ENCODE measurements at places on chromosomes 12 and 14.

GRCh38 chr14:77825895-77826519 is 26.1 kb downstream of the ADCK1 start:
- no peak for DNase-seq

DNA sequence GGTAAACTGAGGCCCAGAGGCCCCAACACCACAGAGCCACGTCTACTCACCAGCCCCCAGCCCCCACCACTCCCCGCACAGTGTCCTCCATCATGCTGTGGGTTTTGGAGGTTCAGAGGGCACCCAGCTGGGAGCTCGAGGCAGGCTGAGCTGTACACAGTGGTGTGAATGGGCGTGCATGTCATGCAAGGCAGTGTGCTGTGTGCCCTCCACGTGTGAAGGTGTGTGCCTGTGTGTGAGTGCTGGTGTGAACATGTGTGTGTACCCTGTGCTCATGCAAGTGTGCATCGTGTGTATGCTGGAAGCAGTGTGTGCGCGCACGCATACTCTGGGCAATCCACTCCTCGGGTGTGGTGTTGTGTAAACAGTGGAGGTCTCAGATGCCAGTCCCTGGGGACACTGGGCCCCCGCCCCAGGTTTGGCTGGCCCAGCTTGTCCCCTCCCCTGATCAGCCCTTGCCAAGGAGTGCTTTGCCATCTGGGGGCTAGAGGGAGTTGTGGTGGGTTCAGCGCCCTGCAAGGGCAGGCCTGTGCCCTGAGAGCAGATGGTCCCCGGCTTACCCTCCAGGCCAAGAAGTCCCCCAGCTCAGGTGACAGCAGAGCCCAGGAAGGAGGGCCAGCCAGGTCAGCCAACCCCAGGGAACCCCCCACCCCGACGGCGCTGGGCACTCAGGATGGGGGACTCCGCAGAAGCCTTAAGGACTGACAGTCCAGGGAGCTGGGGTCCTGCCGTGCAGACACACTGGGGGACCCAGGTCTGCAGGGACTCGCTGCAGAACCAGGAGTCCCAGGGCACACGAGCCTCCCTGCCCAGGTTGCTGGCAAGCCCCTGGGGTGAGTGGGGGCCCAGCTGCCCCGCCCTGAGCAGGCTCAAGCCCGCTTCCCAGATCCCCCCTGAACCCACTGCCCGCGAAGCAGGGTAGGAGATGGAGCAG is 23.8 kb upstream of the GPR132 start:
- DNase-seq, result no peak

GRCh38 chr12:62910549-62911169 is 24.3 kb downstream of the PPM1H start:
- no peak for DNase-seq

DNA sequence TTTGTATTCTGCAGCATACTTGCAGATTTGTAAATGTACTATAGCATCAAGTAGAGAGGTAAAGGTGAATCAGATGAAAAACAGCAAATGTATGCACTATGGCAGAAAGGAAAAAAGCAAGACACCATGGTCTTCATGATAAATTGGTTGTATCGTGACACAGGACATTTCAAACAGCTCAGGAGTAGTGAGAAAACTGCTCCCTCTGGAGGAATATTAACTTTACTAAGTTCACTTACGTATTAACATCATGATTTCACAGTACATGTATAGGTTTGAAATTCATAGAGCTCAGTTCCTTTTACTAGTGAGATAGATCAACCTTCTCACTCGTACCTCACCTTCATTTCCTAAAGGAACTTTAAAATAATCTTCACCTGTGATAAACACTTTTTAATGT is 6.5 kb downstream of the MBIP start:
- DNase-seq, result no peak

DNA sequence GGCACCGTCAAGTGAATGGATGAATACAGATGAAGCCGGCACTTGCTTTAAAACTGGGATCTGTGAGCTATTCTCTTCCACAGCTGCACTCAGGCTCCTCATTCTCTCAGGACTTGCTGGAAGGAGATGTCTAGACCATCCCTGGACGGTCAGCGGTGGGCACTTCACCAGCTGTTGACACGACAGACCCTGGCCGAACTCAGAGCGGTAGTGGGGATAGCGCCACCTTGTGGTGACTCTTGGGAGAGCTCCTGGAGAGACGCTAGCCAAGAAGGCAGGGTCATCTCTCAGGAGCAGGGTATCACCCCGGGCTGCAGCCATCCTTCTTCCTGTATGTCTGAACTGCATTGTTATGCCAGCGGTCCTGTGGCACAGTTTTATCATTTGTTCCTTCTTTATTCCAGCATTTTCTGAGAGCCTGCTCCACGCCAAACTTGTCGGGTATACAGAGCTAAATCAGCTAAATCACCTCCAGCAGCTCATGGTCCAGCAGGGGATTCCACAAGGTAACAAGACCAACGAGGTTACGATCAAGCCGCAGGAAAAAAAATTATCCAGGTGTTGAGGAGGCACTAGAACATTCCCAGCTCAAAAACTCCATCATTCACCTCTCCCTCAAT is 10.0 kb downstream of the WNT1 start:
- no peak for DNase-seq

DNA sequence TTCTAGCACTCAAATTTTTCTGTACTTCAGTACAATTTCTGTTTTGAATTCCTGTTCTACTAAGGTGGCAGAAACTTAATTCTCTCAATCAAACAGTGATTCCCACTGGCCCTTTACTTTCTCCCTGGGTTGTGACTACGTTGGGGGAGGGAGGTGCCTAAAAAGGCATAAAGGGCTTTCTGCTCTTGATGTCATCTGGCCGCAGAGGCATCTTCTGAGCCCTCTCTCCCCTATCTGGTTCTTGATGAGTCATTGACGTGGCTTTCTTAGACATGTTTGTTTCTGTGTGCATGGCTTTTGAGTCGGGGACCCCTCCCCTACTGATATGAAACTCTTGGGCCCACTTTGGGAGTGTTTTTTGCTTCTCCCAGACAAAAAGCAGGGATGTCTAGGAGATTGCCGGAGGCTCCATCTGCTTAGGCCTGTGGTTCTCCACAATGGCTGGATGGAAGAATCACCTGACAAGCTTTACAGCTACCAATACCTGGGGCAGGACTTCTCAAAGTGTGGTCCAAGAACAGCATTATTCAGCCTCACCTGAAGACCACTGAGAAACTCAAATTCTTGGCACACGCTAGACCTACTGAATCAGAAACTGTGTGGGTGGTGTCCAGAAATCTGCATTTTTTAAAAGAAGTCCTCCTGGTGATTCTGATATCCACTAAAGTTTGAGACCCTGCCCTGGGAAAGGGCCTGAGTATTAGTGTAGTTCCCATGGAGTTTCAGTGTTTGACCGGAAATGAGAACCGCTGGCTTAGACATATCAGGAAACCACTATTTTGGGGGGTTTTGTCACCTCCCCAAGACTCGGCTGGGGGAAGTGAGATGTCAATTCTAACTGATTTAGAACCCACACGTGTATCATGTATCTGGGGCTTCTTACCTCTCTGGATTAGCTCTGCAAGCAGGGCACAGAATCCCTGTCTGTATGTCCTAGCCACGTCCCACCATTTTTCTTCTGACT is 395.7 kb upstream of the PDE3A start:
- no peak for DNase-seq

DNA sequence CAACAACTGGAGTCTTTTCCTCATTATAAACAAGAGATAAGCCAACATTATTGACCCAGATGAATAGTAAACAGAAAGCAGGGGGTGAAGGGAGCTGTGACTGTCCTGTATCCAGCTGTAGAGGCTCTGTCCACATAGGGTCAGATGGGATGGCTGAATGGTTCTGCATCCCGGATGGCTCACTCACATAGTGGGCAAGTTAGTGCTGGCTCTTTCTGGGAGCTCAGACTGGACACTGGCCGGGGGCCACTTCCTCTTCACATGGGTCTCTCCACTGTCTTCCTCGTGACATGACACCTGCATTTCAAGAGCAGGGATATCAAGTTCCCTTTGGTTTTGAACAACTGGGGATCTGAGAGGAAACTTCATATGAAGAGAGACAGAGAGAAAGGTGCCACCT is 969.6 kb upstream of the TMEM132C start:
- no peak for DNase-seq

GRCh38 chr14:42299692-42300091 is 693.0 kb downstream of the LRFN5 start:
- DNase-seq, result no peak

DNA sequence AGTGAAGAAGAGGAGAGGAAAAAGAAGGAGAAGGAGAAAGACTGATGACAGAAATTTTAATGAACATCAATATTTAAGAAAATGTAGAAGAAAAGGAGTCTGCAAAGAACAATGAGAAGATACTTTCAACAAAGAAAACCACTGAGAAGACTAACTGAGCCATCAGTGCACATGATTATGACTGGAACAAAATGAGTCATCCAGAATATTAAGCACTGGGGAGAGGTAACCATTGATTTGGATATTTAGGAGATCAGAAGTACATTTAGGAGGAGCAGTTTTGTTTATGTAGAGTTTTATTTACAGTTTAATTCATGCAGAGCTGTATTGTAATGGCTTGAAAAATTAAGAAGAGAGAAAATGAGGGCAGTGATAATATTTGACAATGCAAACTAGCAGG is 159.1 kb downstream of the C12orf50 start:
- no peak for DNase-seq

DNA sequence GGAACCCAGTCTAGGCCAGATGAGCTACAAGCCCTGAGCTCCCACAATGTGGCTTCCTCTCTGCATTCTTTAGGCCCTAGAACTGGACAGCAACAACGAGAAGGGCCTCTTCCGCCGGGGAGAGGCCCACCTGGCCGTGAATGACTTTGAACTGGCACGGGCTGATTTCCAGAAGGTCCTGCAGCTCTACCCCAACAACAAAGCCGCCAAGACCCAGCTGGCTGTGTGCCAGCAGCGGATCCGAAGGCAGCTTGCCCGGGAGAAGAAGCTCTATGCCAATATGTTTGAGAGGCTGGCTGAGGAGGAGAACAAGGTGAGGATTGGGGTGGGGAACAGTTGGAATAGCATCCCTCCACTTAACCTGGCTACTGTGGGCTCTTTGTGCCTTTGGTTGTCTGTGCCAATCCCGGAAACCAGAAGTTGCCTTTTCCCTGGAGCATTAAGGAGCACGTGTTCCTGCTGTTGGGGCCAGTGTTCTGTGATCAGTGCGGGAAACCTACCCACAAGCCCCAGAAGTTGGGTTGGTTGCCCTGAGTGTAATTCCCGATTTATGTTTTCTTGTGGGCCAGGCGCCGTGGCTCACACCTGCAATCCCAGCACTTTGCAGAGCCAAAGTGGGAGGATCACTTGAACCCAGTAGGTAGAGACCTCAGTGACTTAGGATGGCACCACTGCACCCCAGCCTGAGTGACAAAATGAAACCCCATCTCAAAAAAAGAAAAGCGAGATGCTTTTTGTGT is 6.4 kb downstream of the FKBP4 start:
- no peak for DNase-seq

GRCh38 chr14:102250636-102251035 is 54.3 kb downstream of the MOK start:
- no peak for DNase-seq

- no peak for DNase-seq
Observed at GRCh38 chr14:69268223-69268622, 8.3 kb downstream of the GALNT16 start.

GRCh38 chr14:35213143-35213788 is 78.9 kb upstream of the PSMA6 start:
- no peak for DNase-seq

GRCh38 chr14:65117769-65118745 is 15.7 kb upstream of the MAX start:
- DNase-seq, result no peak

- no peak for DNase-seq
Observed at GRCh38 chr14:75711796-75712211, 50.8 kb downstream of the TTLL5 start.

GRCh38 chr12:87812681-87813080 is 216.5 kb downstream of the C12orf50 start:
- DNase-seq, result no peak

DNA sequence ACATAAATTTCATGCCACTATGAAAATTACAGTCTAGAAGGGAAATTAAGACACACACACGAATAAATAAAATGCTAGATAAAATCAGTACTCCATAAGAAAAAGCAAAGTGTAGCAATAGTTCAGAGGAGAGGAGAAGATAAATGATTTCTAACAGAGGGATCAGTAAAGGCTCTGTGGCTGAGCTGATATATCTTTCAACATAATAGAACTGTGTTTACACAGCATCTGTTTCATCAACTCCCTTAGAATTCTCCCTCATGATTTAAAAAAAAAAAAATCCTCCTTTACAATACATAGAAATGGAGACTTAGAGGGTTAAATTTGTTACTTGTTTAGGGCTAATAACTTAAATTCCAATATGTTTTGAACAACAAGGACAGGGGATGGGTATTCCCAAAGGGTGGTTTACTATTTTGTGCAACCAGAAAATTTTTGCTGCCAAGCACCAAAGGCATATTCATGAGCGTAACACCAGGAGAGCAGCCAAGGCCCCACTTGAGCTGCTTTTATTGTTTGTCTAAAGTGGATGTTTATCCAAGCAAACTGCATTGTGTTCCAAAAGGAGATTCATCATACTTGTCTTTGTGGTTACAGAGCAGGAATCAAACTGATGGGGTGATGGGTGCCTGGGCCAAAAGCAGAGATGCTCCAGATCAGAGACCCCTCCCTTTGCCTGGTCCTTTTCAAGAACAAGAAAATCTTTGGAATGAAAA is 162.7 kb downstream of the BMP4 start:
- DNase-seq, result no peak

DNA sequence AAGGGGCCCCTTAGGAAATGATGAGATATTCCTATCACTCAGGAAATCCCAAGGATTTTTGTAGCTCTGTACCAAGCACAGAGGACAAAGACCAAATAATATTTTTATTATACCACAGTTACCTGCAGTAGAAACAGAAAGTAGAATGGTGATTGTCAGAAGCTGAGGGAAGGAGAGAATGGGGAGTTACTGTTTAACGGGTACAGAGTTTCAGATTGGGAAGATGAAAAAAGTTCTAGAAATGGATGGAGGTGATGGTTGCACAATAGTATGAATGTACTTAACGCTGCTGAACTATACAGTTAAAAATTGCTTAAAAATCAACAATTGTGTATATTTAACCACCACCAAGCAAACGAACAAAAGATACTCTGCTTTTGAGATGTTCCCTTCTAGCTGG is 24.1 kb downstream of the FLVCR2 start:
- DNase-seq, result no peak

DNA sequence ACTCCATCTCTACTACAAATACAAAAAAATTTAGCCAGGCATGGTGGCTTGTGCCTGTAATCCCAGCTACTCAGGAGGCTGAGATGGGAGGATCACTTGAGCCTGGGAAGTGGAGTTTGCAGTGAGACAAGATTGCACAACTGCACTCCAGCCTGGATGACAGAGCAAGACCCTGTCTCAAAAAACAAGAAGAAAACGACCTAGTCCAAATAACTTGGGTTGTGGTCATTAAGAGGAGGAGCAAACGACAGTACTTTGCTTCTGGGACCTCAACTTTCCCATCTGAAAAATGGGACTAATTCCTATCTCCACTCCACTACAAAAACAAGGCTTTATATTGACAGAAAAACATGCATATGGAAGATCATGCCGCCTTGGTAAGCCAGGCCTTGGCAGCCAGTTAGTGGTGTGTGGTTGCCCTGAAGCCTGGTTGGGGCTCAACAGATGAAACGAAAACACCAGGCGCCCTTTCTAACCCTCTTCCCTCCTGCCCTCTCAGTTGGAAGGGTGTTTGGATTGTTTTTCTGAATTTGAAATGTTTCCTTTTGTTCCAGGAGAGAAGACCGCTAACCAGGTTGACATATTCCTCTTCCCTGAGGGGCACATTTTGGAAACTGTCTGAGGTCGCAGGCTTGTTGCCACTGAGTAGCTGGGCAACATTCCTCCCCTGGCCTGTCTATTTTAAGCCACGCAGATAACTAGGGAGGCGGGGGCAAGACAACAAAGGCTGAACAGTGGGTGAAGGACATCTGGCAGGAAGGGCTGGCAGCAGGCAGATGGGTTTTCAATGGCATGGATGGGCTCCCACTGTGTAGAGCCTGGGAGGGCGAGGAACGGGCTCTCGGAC is 13.7 kb upstream of the VPS37B start:
- no peak for DNase-seq
